Posterior vena cava (tissue), 2 donors: ENCODE measurements at places on chromosomes 7 and 10. TPM values are rescaled to one million over a fixed set of nuclear protein-coding genes. Genes with fewer than 3 reads are reported as not detected.
A peak's percentile ranks its signal among the peaks of the same experiment; 100 is the strongest.

GRCh38 chr10:71981876-71982230 is 17.7 kb downstream of the CHST3 start:
- DNase-seq: no peak

DNA sequence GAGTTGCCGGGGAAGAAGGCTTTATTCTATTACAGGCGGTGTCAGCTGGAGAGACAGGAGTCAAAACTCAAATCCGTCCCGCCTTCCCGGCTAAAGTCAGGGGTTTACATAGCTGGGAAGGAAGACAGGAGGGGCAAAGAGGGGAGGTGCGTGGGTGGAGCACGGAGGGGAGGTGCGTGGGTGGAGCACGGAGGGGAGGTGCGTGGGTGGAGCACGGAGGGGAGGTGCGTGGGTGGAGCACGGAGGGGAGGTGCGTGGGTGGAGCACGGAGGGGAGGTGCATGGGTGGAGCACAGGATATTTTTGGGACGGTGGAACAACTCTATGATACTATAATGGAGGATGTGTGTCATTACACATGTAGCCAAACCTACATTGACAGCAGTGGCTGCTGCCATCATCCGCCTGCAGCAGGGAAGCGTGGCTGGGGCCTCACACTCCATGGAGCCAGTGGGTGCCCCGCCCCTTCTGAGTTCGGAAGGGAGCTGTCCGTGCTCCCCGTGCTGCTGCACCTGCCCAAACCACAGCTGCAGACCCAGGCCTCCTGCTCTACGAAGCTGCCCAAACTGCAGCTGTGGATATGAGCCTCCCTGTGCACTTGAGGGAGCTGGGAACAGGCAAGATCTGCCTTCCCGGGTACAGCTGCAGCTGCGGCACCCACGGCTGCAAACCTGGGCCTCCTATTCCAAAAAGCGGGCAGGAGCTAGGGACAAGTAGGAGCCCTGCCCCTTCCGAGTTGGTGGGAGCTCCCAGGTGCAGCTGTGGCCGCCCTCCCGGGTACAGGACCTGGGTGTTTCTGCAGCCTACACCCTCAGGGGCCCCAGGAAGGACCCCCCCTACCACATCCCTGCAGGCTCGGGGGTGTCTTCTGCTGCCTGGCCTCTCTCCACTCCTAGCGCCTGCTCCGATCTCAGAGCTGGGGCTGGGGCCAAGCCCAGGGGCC is 119.4 kb downstream of the DYNC2I1 start:
- DNase-seq: no peak

- DNase-seq: peak; percentile 58
Observed at GRCh38 chr7:2564970-2565540, 6.3 kb downstream of the IQCE start.

- DNase-seq: no peak
Observed at GRCh38 chr7:36820527-36821170, 96.4 kb upstream of the AOAH start.

GRCh38 chr10:23702977-23703414 is 264.1 kb downstream of the OTUD1 start:
- DNase-seq: peak; percentile 76

BAIAP2L1 gene
- 1.6 TPM for total RNA-seq

PTTG1IP2 gene
- 0.76 TPM for total RNA-seq
